Naive thymus-derived CD8-positive, alpha-beta T cell (primary cell): ENCODE measurements at places on chromosomes 5 and 9.

- no peak for DNase-seq
- peaks cover 22% of the 10 kb centered on the region for H3K27me3 ChIP-seq
- no peaks in the 10 kb centered on the region for H3K36me3 ChIP-seq
These were observed 3.3 kb downstream of the AFAP1L1 start for GRCh38 chr5:149274939-149275338.

DNA sequence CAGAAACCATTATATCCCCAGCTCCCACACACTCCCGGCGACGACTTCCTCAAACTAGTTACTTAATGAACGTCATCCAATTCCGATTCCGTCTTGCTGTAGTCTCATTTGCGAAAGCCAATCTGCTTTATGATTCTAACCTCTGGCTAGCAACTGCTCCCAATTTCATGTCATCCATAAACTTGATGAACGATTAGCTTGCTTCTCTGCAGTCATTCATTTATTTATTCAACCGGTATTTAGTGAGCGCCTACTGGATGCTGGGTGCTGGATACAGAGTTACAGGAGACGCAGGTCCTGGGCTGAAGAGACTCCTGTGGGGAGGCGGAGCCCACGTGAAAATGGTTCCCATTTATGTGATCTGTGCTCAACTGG is 46.2 kb downstream of the TSPAN17 start:
- H3K36me3 ChIP-seq = peaks cover 4% of the 10 kb centered on the region
- H3K4me1 ChIP-seq = no peaks in the 10 kb centered on the region
- H3K27me3 ChIP-seq = peaks cover 86% of the 10 kb centered on the region
- DNase-seq = no peak

GRCh38 chr9:29475471-29475870 is 1902.2 kb upstream of the C9orf72 start:
- no peak overlapping the region for H3K4me3 ChIP-seq
- no peaks in the 10 kb centered on the region for H3K36me3 ChIP-seq
- no peak for DNase-seq
- no peak overlapping the region for H3K27ac ChIP-seq
- no peaks in the 10 kb centered on the region for H3K27me3 ChIP-seq

DNA sequence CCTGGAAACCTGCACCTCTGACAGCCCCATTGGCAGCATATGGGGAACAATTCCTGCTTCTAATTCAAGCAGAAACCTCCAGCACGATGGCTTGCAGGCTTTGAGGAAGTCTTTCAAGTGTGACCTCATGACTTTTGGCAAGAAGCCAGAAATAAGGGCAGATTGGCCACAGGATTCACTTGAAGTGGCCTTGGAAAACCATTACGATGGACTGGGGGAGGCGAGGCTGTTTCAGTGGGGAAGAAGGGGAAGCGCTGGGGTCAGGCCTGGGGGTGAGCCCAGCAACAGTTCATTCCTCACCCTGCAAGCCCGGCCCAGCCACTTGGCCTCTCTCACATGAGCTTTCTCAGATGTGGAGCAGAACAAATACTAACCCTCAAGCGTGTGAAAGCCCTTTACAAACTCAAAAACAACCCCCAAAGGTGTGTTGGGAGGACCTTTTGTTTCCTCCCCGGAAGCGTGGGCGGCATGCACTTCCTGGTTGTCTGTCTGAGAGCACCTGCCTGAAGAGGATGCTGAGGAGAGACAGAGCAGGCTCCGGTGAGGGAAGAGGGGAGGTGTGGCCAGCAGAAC is 26.9 kb upstream of the EEIG1 start:
- peak overlapping the region; percentile 99 for H3K27ac ChIP-seq
- DNase-seq = peak; percentile 94
- peak overlapping the region; percentile 90 for H3K4me3 ChIP-seq
- no peaks in the 10 kb centered on the region for H3K27me3 ChIP-seq
- H3K36me3 ChIP-seq = peaks cover 3% of the 10 kb centered on the region

GRCh38 chr5:121415270-121415669 is 436.4 kb upstream of the FTMT start:
- no peak overlapping the region for H3K27ac ChIP-seq
- DNase-seq = no peak
- no peak overlapping the region for H3K4me3 ChIP-seq
- H3K36me3 ChIP-seq = no peaks in the 10 kb centered on the region
- H3K27me3 ChIP-seq = no peaks in the 10 kb centered on the region
